ENCODE measurements at places on chromosomes 13 and 19.

DNA sequence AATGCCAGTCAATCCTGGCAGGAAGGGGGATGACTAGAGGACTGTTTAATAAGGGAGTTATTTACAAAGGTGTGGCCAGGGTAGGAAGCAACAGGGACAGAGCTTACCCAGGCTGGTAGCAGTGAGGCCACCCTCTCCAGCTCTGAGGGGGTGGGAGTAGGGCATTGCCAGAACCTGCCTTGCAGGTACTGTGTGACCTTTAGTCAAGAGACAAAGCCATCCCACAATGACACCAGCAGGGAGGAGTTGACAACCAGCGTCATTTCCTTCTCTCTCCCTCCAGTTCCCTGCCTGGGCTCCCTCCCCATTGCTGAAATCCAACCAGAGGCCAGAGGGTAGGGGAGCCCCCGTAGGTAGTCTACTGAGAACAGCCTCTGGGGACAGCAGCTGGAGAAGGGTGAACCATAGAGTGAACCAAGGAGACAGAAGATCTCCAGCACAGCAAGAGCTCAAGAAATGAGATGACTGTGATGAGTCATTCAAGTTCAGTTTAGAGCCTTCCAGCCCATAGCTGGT is 33.3 kb upstream of the SPATA13 start:
- peak; percentile 83 for DNase-seq

DNA sequence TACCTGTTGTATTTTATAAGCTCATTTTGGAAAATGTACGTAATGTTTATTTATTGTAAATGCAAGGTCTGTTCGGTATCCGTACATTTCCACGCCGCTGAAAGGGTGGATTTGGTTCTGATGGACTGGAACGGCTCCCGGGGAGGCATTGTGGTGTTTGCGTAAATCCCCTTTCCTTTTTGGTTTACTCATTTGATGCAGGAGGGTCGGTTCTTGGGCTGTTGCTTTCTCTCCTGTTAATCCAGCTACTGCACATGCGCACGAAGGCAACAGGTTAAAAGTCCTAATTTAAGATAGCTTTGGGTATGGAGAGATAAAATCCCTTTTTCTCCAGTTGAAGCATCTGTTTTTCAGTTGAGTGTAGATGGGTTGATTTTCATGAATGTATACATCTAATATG is 224.4 kb downstream of the TM9SF2 start:
- DNase-seq: no peak

DNA sequence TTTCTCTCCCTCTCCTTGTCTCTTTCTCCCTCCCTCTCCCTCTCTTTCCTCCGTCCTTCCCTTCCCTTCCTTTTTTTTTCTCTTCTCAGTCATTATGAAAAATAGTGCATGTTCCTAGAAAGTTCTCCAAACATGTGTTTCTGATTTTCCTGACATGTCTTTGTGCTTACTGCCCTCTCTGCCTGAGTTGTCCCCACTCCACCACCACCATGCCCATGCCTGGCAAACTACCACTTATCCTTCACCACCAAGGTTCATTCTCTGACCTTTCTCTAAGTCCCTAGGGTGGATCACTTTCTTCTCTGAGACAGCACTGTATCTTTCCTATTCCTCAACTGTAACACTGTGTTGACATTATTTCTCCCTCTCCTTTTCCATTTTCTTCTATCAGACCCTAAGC is 98.2 kb downstream of the LACC1 start:
- DNase-seq: no peak

DNA sequence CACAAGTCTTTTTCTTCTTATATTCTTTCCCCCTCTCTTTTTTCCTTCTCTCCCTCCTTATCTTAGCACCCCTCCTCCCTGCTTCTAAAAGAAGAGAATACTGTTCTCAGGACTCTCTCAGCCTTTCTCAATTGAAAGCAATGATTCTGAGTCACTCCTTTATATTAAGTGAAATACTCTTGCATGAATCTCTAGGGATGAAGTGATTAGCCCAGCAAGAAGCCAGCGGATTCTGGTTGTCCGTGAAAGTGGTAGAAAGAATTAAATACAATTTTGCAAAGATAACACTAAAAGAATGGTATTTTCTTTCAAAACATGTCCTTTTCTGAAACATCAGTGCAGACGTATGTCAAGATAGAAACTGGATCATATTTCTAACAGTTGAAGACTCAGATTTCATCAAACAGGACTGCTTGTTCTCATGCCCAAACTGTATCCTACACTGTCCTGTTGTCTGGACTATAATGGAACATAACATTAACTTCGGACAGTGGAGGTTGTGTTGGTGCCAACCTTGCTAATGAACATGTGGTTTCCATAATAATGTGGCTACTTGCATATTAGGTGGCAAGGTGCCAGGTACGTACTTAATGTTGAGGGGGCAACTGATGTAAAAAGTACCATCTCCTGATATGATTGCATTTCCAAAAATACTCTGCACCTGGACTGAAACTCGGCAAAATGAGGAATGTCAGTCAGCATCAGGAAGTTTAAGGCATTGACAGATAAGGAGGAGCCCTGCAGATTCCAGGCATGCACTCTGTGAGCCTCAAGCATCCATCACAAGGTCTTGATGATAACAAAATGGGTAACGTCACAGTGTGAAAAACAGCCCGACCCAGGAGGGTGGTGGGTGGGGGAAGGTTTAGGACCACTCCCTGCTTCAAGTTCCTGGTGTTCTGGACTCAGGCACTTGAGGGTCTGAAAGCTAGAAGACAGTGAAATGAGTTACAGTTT is 357.2 kb downstream of the DLEU7 start:
- no peak for DNase-seq

GRCh38 chr19:48926909-48927308 is 6.6 kb upstream of the DHDH start:
- peak; percentile 36 for DNase-seq

DNA sequence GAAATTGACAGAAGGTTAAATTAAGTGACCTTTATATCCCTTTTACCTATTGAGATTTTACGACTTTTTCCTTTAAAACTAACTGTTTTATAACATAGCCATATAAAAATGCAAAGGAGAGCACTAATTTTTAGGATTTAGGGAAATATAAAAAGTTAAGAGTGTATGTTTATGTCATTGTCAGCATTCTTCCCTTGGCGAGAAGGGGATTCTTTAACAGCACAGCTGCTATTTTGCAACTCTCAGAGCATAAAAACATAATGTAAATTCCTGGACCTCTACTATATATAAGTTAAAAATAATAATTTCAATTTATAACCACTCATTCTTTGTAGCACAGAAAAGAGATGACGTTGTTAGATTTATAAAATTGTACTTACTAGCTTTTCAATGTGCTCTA is 363.2 kb downstream of the DACH1 start:
- no peak for DNase-seq

GRCh38 chr13:47886314-47886713 is 114.8 kb downstream of the SUCLA2 start:
- no peak for DNase-seq

- peak; percentile 77 for DNase-seq
Measured at GRCh38 chr13:30429721-30430694, 7.7 kb downstream of the UBE2L5 start.

DNA sequence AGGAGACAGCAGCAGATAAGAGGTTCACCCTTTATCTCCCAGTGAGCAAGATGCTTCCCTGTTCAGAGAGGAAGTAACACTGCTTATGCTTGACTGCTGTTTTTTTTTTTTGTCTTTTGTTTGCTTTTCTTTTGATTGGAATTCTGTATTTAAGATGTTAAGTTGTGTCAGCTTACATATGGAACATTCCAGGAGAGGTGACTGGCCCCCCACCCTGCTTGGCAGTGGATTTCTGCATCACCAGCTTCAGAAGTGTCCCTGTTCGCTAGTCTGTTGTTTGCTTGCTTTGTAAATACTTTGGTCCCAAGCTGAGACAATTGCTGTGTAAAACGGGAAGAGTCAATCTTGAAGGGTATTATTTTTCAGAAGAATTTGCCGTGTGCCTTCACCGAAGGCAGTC is 43.0 kb downstream of the IFT88 start:
- no peak for DNase-seq

Data from activated CD4-positive, alpha-beta T cell treated with anti-CD3 and anti-CD28 coated beads, Interleukin-10, Interleukin-2, amounts not matched to agents 100 ng/mL and 50 ng/mL, durations not matched to agents 16 hours and 8 hours (primary cell).